A549 (cell line): ENCODE measurements at places on chromosomes 7 and 10.

DNA sequence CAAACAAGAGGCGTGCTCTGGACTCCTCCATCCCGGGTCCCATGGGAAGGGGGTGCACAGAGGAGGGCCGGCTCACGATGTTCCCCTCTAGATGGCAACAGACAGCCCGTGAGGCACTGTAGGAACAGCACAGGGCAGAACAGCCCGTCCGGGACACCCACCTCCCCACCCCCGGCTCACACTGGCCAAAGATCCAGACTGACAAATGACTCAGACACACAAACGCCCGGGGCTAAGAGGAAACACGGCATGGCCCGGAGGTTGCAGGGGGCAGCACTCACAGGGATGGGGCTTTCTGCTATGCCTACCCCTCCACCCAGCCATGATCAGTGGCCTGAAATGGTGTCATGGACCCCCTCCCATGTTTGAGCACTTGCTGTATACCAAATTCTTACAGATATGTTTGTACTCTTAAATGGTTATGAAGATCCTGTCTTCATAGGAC is 4.9 kb upstream of the ELN start:
- DNase-seq: peak; percentile 76

- DNase-seq: peak; percentile 58
These were observed 743 bp upstream of the PITRM1 start for GRCh38 chr10:3173171-3173878.

DNA sequence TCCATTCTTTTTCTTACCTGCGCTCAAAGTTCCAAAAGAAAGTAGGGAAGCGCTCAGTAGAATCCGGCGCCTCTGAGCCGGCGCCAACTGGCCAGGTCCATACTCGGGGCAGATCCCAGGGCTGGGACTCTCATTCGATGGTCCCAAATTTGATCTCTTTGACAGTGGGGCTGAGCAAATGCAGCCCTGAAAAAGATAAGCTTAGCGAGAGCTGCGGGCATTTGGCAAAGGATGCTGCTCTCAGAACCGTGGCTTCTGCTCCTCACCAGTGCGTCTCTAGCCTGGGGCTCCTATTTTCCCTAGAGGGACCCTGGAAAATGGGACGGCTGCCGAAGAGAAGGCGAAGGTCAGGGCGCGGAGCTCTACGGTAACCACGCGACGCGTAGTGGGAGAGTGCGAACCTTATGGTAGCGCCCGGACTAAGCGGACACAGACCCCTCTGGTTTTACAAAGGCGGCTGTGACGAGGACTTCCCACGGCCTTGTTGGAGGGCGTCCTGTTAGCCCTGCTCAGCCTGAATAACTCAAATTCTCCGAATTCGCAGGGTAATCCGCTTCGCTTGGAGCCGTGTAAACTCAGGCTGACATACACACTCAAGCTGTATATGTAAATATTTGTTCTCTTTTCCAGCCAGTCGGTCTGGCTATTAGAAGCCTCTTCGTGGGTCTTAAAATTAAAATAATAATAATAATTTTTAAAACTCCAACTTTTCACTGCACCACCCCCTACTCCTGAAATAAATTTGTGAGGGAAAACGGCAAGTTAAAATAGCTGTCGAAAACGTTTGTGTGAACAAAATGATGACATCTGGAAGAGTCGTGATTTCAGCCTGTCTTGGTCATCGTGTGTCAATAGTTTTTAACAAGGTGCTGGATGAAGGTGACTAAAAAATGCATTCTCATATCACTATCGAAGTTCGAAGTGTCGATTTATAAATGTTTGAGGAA is 869 bp upstream of the TBX20 start:
- no peak for DNase-seq

- peak; percentile 49 for DNase-seq
These were observed 128.4 kb upstream of the BTBD16 start for GRCh38 chr10:122142641-122143237.

DNA sequence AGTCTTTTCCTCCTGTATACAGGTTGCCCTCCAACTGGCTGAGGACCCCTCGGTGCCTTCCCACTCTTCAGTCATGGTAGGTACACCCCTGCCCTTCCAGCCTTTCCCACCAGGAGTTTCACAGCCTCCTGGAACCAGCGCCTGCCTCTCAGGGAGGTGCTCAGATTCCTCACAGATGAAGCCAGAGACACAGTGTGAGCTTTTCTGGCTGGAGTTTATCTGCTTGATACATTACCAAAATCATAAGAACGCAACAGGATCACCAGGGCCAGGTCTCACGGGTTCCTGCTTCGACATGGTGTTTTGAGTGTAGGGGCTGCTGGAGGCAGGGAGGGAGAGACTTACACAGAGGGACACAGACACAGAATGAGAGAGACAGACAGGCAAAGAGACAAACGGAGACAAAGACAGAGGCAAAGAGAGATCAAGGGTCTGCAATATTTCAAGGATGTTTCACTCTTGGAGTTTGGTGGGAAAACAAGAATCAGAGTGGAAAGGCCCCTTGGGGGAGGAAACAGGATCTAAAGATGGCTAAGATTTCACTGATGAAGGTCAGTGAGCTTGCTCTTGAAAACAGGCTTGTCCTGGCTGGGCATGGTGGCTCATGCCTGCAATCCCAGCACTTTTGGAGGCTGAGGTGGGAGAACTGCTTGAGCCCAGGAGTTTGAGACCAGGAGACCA is 6.5 kb upstream of the INMT start:
- no peak for DNase-seq

DNA sequence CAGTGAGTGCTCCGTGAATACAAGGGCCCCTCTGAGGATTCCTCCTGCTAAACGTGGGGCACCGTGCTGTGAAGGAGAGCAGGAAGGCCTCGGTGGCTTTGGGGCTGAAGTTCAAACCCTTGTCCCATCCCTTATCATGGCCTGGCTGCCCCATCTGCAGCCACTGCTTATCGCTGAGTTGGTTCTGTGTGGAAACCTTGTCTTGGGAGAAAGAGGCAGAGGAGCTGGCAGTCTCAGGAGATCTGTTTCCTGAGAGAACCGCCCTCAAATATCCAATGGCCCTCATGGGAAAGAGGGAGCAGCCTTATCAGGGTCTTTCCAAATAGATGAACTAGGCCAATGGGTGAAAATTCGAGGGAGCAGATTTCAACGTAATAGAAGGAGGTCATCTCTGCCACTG is 52.0 kb upstream of the NRF1 start:
- DNase-seq: no peak

GRCh38 chr7:35894721-35895120 is 93.9 kb downstream of the SEPTIN7 start:
- no peak for DNase-seq

DNA sequence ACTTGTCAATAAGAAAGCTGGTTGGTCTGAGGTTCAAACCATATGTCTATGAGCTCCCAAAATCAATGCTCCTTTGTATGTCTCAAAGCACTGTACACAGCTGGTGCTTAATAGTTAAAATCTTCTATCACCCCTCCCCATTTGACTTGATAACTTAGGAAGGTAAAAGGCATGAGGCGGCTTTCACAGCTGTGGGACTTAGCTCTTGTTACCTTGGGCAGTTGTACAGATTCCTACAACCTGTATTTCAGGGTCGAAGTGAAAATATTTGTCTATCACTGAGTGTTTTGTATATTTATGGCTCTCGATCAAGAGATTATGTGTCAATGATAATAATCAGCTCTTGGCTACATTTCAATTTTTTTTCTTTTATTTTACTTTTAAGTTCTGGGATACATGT is 992 bp upstream of the KIFBP start:
- no peak for DNase-seq

DNA sequence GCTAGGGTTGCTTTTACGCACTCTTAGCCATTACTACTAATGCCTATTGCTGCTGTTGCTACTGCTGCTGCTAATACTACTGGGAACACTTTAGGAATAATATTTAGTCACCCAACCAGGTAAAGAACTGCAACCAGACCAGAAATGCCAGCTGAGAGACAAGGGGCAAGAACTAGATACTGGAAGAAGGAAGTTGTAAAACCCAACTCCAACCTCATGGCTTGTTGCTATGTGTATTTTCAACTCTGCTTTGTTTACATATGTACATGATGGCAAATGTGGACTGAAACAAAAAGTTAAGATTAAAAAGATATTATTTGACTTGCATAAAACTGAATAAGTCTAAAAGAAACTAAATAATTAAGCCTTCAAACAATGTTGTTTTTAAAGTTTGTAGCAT is 177.7 kb downstream of the GNAT3 start:
- DNase-seq: no peak

DNA sequence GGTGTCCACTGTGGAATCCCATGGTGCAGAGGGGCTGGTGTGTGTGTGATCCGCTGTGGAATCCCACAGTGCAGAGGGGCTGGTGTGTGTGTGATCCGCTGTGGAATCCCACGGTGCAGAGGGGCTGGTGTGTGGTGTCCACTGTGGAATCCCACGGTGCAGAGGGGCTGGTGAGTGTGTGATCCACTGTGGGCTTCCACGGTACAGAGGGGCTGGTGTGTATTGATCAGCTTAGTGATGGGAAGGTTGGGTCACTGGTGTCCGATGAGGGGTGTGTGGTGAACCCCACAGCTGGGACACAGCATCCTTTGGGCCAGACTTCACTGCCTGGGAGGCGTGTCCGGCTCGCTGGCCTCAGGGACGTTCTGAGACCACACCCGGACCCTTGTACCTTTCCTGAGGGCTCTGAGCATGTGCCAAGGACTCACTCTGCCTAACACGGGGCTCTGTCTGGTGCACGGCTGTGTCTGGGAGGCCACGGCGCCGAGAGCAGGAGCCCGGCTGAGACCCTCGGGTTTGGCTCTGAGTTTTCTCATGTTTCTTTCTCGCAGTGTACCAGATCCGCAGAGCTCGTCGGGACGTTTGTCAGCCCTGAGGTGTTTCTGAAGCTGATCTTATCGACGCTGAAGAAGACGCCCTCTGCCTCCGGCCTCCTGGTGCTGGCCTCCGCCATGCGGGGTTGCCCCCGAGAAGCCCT is 29.3 kb upstream of the PRKAR1B start:
- no peak for DNase-seq

DNA sequence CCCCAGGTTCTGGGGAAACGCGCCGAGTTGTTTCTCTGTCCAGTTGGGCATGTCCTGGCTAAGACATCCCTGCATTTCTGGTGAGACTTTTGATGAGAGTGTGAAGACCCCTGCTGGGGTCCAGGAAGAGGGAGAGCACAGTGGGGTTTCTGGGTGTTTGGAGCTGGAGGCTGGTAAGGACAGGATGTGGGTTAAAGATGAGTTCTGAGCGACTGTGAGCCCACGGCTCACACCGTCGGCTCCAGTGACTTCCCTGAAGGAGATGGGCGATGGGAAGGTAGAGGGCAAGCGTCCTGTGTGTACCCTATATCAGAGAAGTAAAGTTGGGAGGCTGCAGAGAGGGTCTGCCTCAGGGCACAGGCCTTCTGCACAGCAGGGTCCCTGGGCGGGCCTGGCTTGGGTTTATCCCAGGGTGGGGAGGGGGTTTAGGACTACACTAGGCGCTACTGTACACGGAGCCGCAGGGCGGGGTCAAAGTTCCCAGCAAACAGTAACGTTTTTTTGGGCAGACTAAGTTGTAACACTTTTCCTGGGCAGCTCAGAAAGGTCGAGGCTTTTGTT is 3.6 kb downstream of the EMX2 start:
- DNase-seq: no peak

- no peak for DNase-seq
These were observed 76.8 kb upstream of the PTER start for GRCh38 chr10:16360001-16360400.

- no peak for DNase-seq
These were observed 87.8 kb downstream of the CTTNBP2 start for GRCh38 chr7:117785431-117785830.

- DNase-seq: no peak
These were observed 219.7 kb downstream of the MTERF1 start for GRCh38 chr7:91660734-91661356.

DNA sequence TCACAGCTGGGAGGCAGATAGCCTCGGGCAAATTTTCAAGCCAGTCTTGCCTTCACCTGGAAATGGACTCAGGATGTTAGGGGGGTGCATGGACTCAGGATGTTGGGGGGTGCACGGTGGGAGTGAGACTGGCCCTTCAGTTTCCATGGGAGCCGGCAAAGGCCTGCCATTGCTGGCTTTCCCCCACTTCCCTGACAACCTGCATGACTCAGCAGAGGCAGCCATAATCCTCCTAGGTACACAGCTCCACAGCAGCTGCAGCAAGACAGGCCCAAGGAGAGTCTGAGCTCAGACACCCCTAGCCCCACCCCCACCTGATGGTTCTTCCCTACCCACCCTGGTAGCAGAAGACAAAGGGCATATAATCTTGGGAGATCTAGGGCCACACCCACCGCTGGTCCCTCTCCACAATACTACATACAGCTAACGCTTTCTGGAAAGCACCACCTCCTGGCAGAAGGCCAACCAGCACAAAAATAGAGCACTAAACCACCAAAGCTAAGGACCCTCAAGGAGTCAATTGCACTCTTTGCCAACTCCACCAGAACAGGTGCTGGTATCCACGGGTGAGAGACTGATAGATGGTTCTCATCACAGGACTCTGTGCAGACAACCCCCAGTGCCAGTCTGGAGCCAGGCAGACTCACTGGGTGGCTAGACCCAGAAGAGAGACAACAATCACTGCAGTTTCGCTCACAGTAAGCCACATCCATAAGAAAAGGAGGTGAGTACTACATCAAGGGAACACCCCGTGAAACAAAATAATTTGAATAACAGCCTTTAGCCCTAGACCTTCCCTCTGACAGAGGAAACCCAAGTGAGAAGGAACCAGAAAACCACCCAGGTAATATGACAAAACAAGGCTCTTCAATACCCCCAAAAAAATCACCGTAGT is 18.3 kb downstream of the C7orf25 start:
- no peak for DNase-seq

GRCh38 chr7:82044497-82045080 is 274.7 kb upstream of the HGF start:
- no peak for DNase-seq

DNA sequence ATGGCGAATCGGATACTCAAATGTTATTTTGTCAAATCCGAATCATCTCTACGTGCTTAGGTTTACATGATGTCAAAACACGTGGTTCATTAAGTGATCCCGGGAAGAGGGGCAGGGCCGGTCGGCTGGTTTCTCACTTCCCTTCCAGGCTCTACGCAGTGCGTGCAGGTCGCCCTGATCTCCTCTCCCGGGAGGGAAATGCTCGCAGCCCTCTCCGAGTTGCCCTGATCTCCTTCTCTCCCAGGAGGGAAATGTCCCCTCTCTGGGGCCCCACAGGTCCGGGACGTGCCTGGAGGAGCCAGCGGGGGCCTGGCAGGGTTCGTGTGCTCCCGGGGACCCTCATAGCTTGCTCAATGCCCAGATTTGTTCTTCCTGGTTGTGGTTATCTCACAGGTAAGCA is 202.7 kb downstream of the DNAJB6 start:
- DNase-seq: no peak

- peak; percentile 35 for DNase-seq
These were observed 40.7 kb downstream of the KMT2C start for GRCh38 chr7:152395112-152395511.

GRCh38 chr7:130960208-130960988 is 226.4 kb upstream of the KLF14 start:
- DNase-seq: peak; percentile 59

DNA sequence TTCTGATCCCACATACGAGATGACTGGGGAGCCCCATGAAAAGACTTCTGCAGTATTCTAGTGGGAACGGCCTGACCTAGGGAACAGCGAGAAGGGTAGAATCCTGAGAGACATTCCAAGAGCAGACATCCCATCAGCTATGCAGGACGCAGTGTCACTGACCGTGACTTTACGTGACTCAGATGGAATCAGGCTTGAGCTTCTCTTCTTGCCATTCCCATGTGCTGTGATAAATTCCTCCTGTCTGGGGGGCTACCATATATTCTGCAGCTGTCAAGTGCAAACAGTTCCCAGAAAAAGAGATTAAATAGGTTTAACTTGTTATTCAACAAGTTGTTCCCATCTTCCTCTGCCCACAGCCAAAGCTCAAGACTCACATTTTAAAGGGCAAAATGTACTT is 73.1 kb upstream of the PDE1C start:
- DNase-seq: no peak

- DNase-seq: no peak
These were observed 212.8 kb downstream of the PTN start for GRCh38 chr7:137130751-137131158.
